ENCODE measurements at places on chromosomes 16 and 17.

GRCh38 chr17:56150649-56151048 lies 2.6 kb upstream of the ANKFN1 start:
- DNase-seq = no peak
- H3K4me3 ChIP-seq = no peak overlapping the region
- H3K36me3 ChIP-seq = no peaks in the 10 kb centered on the region
- H3K27ac ChIP-seq = no peak overlapping the region
- H3K27me3 ChIP-seq = no peaks in the 10 kb centered on the region
- no peaks in the 10 kb centered on the region for H3K4me1 ChIP-seq

DNA sequence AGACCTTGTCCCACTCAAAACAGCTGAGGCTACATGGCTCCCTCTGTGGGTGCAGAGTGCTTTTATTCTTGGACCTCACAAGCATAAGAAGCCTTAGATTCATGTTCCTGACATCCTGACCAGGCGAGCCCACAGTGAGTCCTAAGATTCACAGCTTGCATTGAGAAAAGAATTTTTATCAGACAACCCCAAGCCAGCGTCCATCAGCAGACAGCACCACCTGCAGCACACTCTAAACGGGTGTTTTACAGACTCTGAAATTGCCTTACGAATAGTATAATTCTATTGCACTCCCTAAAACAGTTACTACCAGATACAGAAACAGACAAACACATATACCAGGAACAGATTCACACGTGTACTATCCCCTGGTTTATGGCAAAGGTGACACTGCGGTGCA lies 31.9 kb downstream of the C16orf78 start:
- no peaks in the 10 kb centered on the region for H3K36me3 ChIP-seq
- H3K27ac ChIP-seq = no peak overlapping the region
- no peak overlapping the region for H3K4me3 ChIP-seq
- H3K27me3 ChIP-seq = no peaks in the 10 kb centered on the region
- no peak for DNase-seq

DNA sequence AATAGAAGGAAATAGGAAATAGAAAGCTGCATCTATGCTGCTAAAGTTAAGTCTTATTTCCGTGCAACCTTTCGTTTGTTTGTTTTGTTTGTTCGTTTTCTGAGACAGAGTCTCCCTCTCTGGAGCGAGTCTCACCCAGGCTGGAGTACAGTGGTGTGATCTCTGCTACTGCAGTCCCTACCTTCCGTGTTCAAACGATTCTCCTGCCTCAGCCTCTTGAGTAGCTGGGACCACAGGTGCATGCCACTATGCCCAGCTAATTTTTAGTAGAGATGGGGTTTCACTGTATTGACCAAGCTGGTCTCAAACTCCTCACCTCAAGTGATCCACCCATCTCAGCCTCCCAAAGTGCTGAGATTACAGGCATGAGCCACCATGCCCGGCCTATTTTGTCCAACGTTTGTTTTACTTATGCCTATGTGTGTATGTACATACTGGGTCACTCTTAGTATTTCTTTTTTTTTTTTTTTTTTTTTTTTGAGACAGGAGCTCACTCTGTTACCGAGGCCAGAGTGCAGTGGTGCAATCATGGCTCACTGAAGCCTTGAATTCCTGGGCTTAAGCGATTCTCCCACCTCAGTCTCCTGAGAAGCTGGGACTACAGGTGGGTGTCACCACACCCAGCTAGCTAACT lies 16.8 kb downstream of the BMERB1 start:
- H3K27ac ChIP-seq = no peak overlapping the region
- H3K36me3 ChIP-seq = no peaks in the 10 kb centered on the region
- H3K4me3 ChIP-seq = no peak overlapping the region

GRCh38 chr16:79483336-79483735 lies 117.2 kb downstream of the MAF start:
- no peak for DNase-seq
- no peak overlapping the region for H3K27ac ChIP-seq
- H3K27me3 ChIP-seq = no peaks in the 10 kb centered on the region

Measured in K562 (cell line).